ENCODE measurements at places on chromosomes 7 and 10.

- DNase-seq, result no peak
Observed at GRCh38 chr10:114550756-114551635, 107.1 kb downstream of the ABLIM1 start.

DNA sequence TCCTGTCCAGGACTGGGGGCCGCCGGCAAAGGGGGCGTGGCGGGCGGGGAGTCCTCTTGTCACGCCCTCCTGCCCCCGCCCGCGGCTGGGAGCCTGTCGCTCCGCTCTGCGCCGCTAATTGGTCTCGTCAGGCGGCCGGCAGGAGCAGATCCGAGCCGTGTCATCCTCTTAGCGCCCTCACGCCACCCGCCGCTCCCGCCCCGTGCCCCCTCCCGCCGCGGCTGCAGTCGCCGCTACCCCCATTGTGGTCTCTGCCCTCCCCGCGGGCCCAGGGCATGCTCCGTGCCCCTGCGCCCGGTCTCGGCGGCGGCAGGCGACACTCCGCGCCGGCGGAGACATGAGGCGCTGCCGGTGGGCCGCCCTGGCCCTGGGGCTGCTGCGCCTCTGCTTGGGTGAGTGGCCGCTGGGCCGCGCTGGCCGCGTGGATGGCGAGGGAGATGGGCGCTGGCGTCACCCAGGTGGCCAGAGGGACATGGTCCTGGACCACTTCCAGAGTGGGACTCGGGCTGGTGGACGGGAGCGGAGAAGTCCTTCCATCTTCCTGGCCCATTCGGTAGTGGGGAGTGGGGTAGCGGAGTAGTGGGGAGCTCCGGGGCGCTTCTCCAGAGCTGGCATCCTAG, at the start of gene CDHR1:
Gene CDHR1 (plus strand): TSS at position 114 of the 620 bp plus-strand sequence. CDS start 224 bp downstream, at position 338.
- no peak for DNase-seq

- no peak for DNase-seq
Observed at GRCh38 chr10:78830062-78830975, 238.4 kb upstream of the ZMIZ1 start.

- no peak for DNase-seq
Observed at GRCh38 chr10:77202857-77203256, 434.8 kb downstream of the KCNMA1 start.

DNA sequence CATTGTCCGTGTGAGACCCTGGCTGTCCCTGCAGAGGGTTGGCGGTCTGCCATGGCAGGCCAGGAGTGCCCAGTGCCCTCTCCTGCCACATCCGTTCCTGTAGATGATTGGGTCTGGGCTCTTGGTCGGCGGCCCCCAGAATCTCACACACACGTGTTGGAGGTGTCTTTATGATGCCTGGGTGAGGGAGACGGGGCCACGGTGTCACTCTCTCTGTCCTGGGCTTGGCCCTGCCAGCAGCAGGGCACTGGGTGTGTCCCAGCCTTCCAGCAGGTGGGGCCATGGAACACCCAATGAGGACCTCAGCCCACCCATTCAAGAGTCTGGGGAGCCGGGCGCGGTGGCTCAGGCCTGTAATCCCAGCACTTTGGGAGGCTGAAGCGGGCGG, 30.2 kb downstream of the UNC5B start:
- no peak for DNase-seq

DNA sequence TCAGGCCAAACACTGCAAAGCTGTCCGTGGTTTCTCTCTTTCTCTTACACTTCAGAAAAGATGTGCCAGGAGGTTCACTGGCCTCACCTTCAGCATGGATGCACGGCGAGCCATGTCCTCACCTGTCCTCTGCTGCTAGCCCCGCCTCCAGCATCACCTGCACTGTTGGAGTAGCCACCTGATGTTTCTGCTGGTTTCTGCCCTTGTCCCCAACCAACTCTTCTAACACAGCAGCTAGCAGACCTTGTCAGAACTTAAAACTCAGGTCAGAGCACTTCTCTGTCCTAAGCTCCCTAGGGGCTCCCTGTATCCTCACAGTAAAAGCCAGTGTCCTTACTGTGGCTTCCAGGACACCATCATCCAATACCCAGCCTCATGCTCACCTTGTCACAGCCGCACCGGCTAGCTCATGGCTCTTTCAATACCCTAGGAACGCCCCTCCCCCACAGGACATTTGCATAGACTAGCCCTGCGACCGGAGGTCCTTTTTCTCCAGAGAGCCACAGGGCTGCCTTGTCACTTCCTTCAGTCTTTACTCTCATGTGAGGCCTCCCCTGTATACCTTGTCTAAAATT, 15.2 kb downstream of the PALD1 start:
- DNase-seq, result no peak

DNA sequence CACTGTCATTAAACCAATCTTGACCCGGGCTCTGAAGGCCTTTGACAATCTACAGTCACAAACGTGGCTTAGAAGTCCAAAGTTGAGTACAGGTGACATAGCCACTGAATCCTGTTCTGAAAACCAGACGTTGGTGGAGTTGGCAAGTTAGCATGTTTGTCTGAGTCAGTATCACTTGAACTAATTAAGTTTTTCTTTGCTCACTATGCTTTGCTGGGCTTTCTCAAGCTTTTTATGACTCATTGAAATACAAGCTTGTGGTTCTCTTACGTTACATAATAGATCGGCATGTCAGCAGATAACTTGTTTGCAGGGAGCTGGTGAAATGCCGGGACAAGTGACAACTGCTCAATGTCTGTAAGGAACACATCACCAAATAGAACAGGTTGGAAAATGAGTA, 53.8 kb downstream of the ARL5B start:
- DNase-seq, result no peak

GRCh38 chr7:138952791-138953190, 28.4 kb downstream of the KIAA1549 start:
- no peak for DNase-seq

DNA sequence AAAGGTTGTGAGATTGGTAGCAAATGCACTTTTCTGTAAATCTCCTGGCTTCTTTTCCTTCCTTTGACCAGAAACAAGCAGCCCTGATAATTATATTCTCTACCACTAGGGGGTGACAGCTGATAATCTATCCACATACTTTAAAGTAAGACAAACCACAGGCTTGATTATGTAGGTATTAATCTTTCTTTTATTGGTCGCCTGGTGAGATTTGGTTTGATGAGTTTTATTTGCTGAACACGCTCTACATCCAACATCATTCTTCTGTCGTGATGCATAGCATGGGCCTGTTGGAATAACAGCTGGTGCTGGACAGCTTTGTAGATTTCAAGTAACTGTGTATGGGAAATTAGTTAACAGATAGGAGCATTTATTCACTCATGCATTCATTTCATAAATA, 63.5 kb downstream of the ZNF365 start:
- no peak for DNase-seq

DNA sequence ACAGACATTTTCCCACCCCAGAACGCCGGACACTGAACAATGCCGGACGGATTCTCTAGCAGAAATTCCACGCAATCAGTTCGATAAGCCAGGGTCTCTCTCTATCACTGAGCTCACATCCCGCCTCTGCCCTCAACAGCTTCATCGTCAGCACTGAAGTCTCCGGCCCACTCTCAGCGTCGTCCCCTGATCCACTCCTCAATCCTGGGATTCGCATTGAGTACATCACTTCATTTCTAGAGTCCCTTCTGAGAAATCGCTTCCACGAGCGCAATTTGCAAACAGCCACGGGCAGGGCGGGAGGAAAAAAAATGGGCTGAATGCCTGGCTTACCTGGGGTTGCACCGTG, 365 bp downstream of the YME1L1 start:
- DNase-seq, result no peak

DNA sequence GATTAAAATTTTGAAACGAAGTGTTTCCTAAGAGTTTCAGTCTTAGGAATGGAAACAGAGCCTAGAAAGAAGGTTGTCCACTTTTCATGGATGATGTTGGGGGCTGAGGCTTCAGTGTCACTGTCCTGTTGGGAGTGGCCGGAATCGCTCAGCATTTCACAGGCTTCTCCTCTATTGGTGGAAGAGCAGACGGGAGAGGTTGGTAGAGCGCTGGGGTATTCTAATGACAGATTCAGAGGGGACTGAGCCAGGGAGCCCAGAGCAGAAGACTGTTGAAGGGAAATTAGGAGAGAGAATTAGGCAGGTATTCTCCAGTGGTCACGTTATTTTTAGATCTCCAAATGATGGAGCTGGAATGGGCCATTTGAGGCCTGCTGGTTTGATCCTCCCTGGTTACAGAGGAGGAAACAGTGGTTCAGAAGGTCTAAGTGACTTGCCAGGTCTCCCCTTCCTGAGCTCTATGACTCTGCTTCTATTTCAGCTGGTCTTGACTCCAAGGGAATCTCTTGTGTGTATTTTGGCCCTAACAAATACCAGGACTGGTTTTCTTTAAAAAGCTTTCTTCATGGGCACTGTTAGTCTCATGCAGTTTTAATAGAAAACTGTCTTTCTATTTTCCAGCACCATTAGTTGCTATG, 35.7 kb upstream of the EEPD1 start:
- no peak for DNase-seq

- no peak for DNase-seq
Observed at GRCh38 chr7:136883046-136883445, 14.6 kb downstream of the CHRM2 start.

GRCh38 chr10:132162590-132163277, 24.0 kb upstream of the DPYSL4 start:
- DNase-seq, result no peak

DNA sequence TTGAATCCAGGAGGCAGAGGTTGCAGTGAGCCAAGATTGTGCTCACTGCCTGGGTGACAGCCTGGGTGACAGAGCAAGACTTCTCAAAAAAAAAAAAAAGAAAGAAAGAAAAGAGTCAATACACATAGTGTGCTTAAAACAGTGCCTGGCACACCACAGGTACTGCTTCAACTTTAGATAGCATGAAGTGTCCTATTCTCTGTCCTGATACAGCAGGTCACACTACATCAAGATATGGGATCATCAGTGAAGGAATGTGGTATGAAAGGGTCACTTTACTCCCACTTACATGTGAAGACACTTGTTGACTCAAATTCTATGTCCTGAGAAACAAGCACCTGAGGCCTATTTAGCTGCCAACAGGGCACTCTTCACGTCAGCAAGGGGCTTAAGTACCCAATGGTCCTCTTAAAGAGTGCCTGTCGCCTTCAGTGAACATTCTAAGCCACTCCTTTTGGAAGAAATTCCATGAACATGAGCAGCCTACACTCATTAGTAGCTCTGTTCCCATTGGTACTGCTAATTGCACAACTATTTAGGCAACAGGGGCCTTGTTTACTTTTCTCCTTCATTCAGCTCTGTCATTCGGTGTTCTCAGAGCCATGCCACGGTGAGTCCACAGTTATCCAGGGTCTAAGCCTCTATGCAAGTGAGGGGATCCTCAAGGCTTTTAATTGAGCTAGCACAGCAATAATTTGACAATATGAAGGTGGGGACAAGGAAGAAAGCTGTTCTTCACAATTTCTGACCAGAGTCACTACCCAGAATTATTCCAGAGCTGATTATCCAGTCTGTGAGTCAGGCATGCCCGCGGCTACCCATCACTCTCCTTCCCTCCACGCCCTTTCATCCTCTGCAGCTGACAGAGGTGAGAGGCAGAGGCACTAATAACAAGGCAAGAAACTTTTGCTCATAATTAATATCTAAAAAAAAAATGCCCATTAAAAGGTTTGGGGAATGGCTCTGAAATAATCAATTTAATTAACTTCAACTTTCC, 56.6 kb upstream of the PTN start:
- DNase-seq, result no peak

GRCh38 chr7:79770063-79770462, 316.6 kb upstream of the MAGI2 start:
- DNase-seq, result no peak

- no peak for DNase-seq
Observed at GRCh38 chr10:115065801-115066200, 27.4 kb upstream of the ATRNL1 start.

- DNase-seq, result no peak
Observed at GRCh38 chr10:3624367-3624766, 160.6 kb downstream of the KLF6 start.

DNA sequence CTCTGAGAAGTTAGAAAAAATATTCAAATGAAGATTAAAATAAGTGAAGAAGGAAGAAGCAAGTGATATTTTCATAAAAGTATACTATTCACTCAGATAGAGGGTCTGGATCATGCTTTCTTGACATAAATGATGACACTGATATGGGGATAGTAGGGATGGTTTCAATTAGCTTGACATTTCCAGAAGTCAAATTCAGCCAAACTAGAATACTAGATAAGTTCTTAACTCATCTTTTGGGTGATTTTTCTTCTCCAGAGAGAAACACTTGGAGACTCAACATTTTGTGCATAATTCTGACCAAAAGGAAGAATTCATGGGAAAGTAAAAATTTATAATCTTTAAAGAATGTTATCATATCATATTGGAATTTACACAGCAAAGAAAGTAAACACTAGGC, 152.0 kb upstream of the LRGUK start:
- no peak for DNase-seq

DNA sequence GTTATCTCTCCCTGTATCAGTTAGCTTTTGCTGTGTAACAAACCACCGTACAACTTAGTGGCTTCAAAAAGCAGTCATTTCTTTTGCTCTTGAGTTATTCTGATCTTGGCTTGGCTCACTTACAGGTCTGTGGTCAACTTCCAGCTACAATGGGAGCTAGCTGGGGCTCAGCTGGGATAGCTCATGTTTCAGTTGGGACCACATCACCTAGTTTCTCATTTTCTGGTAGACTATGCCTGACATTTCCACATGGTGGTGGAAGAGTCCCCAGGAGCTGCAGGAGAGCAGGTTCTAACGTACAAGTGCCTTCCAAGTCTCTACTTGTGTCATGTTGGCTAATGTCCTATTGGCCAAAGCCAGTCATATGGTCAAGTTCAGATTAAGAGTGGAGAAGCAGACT, 25.8 kb upstream of the PIP4K2A start:
- DNase-seq, result no peak

DNA sequence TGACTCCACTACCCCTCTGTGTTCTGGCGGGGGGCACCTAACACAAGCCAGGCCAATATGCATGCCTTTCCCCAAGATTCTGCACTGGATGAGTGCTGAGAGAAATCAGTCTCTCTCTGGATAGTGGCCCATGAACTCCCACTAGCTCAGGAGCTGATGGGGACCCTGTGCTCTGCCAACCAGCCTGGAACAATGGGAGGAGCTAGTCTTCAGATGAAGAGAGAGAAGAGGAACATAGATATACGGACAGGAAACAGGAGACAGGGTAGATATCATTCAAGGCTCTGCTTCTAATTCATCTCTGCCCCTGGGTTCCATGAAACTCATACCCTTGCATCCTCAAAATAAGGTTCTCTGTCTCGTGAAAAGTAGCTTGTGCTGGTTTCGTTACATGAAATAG, 27.9 kb upstream of the PLXNA4 start:
- DNase-seq, result no peak

- peak; percentile 37 for DNase-seq
Observed at GRCh38 chr7:82443547-82444219, at the start of gene CACNA2D1. TSS of gene CACNA2D1 (minus strand) at chr7:82443777.

GRCh38 chr7:100467638-100468373, 3.7 kb upstream of the SPACDR start:
- no peak for DNase-seq

GRCh38 chr10:17548770-17549169, 68.4 kb downstream of the HACD1 start:
- no peak for DNase-seq

DNA sequence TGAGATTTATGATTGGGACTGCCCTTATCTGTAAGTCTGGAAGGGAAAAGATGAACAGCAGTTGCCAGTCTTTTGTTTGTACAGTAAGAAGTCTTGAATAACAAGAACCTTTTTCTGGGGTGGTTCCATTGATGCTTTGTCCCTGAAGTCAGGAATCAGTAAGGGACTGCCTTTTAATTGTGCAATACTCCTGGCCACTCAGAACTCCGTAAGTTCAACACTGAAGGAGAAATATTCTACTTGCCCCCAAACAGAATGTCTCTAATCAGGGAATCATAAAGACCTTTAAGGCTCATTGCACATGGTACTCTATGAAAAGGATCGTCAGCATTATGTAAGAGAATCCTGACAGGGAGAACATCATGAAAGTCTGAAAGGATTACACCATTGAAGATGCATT, 361.4 kb downstream of the EXOC4 start:
- DNase-seq, result no peak
